ENCODE measurements at places on chromosomes 5 and 9. TPM values are rescaled to one million over a fixed set of nuclear protein-coding genes. Genes with fewer than 3 reads are reported as not detected.

The ZFP37 gene
- 1.6 TPM for total RNA-seq

The SCGB3A1 gene
- not detected for total RNA-seq

The SPATA31C1 gene
- total RNA-seq, result not detected

The GPRIN1 gene
- 5.3 TPM for total RNA-seq

The CDH9 gene
- total RNA-seq, result not detected

The LEAP2 gene
- total RNA-seq, result 5.4 TPM

The C9orf153 gene
- total RNA-seq, result 0.27 TPM

The ZDHHC12 gene
- 40.0 TPM for total RNA-seq

The DOK3 gene
- total RNA-seq, result 268 TPM

The C5orf52 gene
- not detected for total RNA-seq

The DMRT3 gene
- total RNA-seq, result not detected

The PNPLA7 gene
- total RNA-seq, result 8.5 TPM

The PRSS3 gene
- not detected for total RNA-seq
